ENCODE measurements at places on chromosomes 5 and 9.

- DNase-seq = no peak
Measured at GRCh38 chr5:6302684-6303083, 75.7 kb downstream of the MED10 start.

DNA sequence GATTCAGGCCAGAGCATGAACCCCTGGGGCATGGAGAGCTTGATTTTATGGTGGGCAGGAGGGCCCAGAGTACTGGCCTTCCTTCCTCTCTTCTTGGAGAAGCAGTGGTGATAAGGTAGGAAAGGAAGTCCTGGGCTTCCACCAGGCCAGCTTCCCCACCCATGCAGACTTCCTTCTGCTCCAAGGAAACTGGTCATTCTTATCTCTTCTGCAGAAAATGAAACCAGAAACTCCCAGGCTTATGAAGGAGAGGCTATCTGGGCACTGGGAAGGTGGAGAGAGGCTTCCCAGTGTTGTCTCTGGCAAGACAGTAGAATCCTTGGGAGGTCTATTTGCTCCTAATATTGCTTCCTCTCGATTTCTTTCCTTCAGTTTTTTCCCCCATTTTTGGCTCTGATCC, 110.5 kb upstream of the EQTN start:
- DNase-seq = no peak

GRCh38 chr9:14025741-14026140, 288.2 kb downstream of the NFIB start:
- DNase-seq = no peak

DNA sequence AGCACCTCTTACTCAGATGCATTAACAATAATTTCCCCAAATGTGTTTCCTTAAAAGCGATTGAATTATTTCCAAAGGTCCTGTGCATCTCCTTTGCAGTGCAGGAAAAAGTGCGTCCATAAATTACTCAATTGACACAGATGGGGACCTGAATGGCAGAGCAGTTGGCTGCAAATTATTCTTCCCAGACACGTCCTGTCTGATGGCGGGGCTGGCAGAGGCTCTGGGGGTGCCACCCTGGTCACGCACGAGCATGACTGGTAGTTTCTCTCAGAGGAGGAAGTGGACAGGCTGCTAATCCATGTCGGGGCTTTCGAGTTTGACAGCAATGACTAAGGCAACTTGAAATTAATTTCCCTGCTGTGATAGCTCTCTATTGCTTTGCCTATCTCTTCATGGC, 264.8 kb upstream of the BRINP1 start:
- DNase-seq = no peak

- DNase-seq = no peak
Measured at GRCh38 chr5:80150731-80151130, 105.1 kb downstream of the SERINC5 start.

DNA sequence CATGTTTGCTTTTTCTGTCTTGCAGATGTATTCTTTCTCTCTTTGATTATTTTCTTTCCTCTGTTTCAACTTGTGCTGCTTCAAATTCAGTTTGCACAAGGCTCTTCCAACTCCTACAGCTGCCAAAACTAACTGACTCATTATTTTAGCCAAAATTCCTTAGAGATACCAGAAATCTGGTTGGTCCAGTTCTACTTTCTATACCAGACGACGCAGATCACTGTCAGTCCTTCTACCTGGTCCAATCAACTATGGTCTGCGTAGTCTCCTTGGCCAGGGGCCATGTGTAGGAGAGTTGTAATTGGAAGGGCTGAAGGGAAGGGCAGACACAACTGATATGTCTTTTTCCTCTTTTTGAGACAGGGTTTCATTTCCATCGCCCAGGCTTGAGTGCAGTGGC, 51.9 kb upstream of the JAK2 start:
- DNase-seq = no peak

All from glutamatergic neuron (in vitro differentiated cells).